ENCODE measurements at places on chromosomes 3 and 15. TPM values are rescaled to one million over a fixed set of nuclear protein-coding genes. Genes with fewer than 3 reads are reported as not detected.

The RTP4 gene
- total RNA-seq, result 3.0 TPM

The FES gene
- 57.0 TPM for total RNA-seq

The BNC1 gene
- 1.1 TPM for total RNA-seq

The HRG gene
- total RNA-seq, result not detected

The ADGRG7 gene
- total RNA-seq, result not detected

The LRRN1 gene
- 0.32 TPM for total RNA-seq

The TMEM207 gene
- total RNA-seq, result not detected

The NISCH gene
- 82.3 TPM for total RNA-seq

The SH2D7 gene
- not detected for total RNA-seq

The MOBP gene
- total RNA-seq, result 0.09 TPM

The EBLN2 gene
- 6.3 TPM for total RNA-seq

The SLC28A1 gene
- total RNA-seq, result not detected

The RPUSD2 gene
- 2.3 TPM for total RNA-seq

The RPL14 gene
- total RNA-seq, result 390 TPM

The TRPM1 gene
- total RNA-seq, result not detected

The SPTBN5 gene
- total RNA-seq, result 3.8 TPM

The EPHB1 gene
- total RNA-seq, result 1.4 TPM

The RARRES1 gene
- 16.1 TPM for total RNA-seq

The TTLL13 gene
- total RNA-seq, result not detected

The GOLGA8G gene
- total RNA-seq, result not detected

The TM4SF4 gene
- total RNA-seq, result not detected

The SH3GL3 gene
- total RNA-seq, result 1.8 TPM

The PRICKLE2 gene
- total RNA-seq, result 87.9 TPM

The CYP8B1 gene
- total RNA-seq, result 0.36 TPM

The MNS1 gene
- 1.0 TPM for total RNA-seq

The TRH gene
- 0.65 TPM for total RNA-seq

The FAM3D gene
- 2.2 TPM for total RNA-seq

The PLA2G4F gene
- total RNA-seq, result not detected

The ZNF621 gene
- 12.2 TPM for total RNA-seq

The LMAN1L gene
- not detected for total RNA-seq

The UBR1 gene
- total RNA-seq, result 45.1 TPM

The RHOV gene
- not detected for total RNA-seq

The MYEF2 gene
- total RNA-seq, result 7.0 TPM

The STXBP5L gene
- total RNA-seq, result not detected

The SPATA12 gene
- total RNA-seq, result not detected

The LOXL1 gene
- 12.9 TPM for total RNA-seq

The ADAMTS17 gene
- total RNA-seq, result 10.7 TPM

The GP9 gene
- total RNA-seq, result not detected

The EXD1 gene
- not detected for total RNA-seq

The ITIH1 gene
- total RNA-seq, result 0.94 TPM

The COMMD2 gene
- 18.0 TPM for total RNA-seq

The AP3B2 gene
- total RNA-seq, result 7.6 TPM
